ENCODE measurements at places on chromosomes 1 and 21. TPM values are rescaled to one million over a fixed set of nuclear protein-coding genes. Genes with fewer than 3 reads are reported as not detected.

Gene FALEC
- not detected for total RNA-seq

Gene LCE6A
- total RNA-seq: not detected

Gene C1orf21
- 39.4 TPM for total RNA-seq

Gene CRP
- total RNA-seq: not detected

- no peak overlapping the region for H3K4me3 ChIP-seq
- H3K36me3 ChIP-seq: no peaks in the 10 kb centered on the region
- peak overlapping the region; percentile 53 for H3K27ac ChIP-seq
- H3K27me3 ChIP-seq: no peaks in the 10 kb centered on the region
Observed at GRCh38 chr1:8427986-8428385, 110.1 kb downstream of the SLC45A1 start.

DNA sequence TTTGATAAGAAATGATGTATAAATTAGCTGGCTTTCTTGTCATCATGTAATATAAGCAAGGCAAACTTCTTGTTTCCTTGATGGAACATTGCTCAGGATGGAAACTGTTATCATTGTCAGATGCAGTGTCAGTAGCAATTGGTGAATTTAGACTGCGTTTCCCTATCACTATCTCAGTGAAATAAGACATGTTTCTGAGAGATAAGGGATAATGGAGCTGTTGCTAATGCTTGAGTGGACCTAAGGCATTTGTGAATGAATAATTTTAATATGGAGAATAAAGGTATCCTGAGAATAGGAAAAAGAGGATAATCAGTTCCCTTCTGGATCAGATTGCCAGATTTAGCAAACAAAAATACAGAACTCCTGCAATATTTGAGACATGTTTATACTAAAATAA, 160.9 kb downstream of the HLX start:
- DNase-seq: no peak
- H3K4me1 ChIP-seq: peaks cover 4% of the 10 kb centered on the region
- no peaks in the 10 kb centered on the region for H3K36me3 ChIP-seq
- H3K27me3 ChIP-seq: no peaks in the 10 kb centered on the region
- no peak overlapping the region for H3K27ac ChIP-seq

DNA sequence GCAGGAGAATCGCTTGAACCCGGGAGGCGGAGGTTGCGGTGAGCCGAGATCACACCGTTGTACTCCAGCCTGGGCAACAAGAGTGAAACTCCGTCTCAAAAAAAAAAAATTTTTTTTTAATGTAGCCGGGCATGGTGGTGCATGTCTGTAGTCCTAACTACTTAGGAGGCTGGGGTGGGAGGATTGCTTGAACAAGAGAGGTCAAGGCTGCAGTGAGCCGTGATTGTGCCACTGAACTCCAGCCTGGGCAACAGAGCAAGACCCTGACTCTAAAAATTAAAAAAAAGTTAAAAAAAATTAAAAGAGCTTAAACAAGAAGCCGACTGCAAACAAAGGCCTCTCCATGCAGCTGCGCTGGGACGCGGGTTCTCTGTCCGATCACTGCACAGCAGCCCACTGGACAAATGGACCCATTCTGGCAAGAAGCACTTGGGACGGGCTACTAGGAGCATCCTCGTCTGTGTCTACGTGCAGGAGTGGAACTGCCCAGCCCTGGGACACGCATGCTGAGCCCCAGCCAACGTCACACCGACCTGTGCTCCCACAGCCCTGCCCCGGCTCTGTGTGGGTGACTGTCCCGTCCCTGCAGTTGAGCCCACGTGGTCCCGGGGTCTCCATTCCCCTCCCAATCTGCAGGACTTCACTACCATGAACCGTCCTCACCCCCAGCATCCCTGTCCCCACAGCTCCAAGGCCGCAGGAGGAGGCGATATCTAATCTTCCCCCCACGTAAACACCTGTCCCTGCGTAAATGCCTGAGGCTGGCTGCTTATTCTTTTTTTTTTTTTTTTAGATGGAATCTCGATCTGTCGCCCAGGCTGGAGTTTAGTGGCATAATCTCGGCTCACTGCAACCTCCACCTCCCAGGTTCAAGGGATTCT, 12.3 kb downstream of the SLC35E2B start:
- no peak overlapping the region for H3K4me3 ChIP-seq
- no peaks in the 10 kb centered on the region for H3K36me3 ChIP-seq
- DNase-seq: no peak
- no peak overlapping the region for H3K27ac ChIP-seq
- peaks cover 17% of the 10 kb centered on the region for H3K4me1 ChIP-seq

DNA sequence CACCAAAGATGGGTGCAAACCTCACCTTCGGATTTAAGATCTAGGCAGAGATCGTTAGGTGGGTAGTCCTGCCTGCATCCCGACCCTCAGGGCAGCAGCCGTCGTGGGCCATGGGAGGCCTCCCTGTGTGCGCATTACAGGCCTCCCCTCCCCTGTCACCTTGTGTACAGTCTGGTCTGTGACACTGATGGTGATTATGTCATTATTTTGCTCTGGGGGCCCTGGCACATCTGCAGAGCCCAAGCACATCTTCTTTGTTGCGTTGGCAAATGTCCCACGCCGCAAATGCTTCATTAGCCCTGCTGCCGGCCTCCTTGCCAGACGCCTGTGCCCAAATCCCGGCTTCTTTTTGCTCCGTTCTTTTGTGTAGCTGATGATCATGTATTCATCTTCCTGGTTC, 31.7 kb downstream of the PROX1 start:
- no peaks in the 10 kb centered on the region for H3K4me1 ChIP-seq
- DNase-seq: no peak
- H3K4me3 ChIP-seq: no peak overlapping the region
- H3K36me3 ChIP-seq: no peaks in the 10 kb centered on the region

GRCh38 chr1:201551877-201552731, 13.2 kb downstream of the NAV1 start:
- H3K36me3 ChIP-seq: no peaks in the 10 kb centered on the region
- peak overlapping the region; percentile 83 for H3K27ac ChIP-seq
- no peak overlapping the region for H3K4me3 ChIP-seq
- H3K27me3 ChIP-seq: no peaks in the 10 kb centered on the region
- no peak for DNase-seq
- H3K4me1 ChIP-seq: peaks cover 61% of the 10 kb centered on the region

GRCh38 chr1:221783437-221783836, 41.5 kb upstream of the DUSP10 start:
- no peaks in the 10 kb centered on the region for H3K27me3 ChIP-seq
- H3K4me1 ChIP-seq: no peaks in the 10 kb centered on the region
- H3K36me3 ChIP-seq: no peaks in the 10 kb centered on the region
- DNase-seq: no peak
- no peak overlapping the region for H3K27ac ChIP-seq
- H3K4me3 ChIP-seq: no peak overlapping the region

DNA sequence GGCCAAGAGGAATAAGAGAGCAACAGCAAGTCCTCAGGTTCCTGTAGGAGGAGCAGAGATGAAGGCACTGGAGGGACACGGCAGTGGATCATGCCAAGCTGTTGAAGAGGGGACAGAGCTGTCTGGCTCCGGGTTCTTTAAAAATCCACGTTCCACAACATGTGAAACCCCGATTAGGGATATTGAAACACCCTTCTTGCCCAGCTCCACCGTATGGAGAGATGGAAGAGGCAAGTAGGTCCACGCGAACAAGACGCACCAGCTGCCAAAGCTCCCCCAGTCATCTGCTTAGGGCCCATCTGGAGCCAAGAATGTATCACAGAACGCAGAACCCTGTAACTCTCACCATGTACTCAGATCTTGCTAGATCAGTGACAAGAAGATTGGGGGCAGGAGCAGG, 3.9 kb downstream of the C1orf198 start:
- no peak overlapping the region for H3K4me3 ChIP-seq
- H3K27ac ChIP-seq: peak overlapping the region; percentile 84
- H3K27me3 ChIP-seq: no peaks in the 10 kb centered on the region
- H3K4me1 ChIP-seq: peaks cover 35% of the 10 kb centered on the region
- no peak for DNase-seq
- H3K36me3 ChIP-seq: no peaks in the 10 kb centered on the region

- H3K4me1 ChIP-seq: peaks cover 10% of the 10 kb centered on the region
Observed at GRCh38 chr1:242522996-242523718, 1.3 kb downstream of the PLD5 start.

Measured in tibial nerve (tissue), 4 donors.